ENCODE measurements at places on chromosomes 4 and X. TPM values are rescaled to one million over a fixed set of nuclear protein-coding genes. Genes with fewer than 3 reads are reported as not detected.

TRIML2 gene
- not detected for total RNA-seq

NPY2R gene
- total RNA-seq: 0.16 TPM

MAGEA2B gene
- total RNA-seq: not detected

IL1RAPL2 gene
- total RNA-seq: 0.09 TPM

SAGE1 gene
- not detected for total RNA-seq

MAGEA11 gene
- not detected for total RNA-seq

VSIG4 gene
- 512 TPM for total RNA-seq

DNA sequence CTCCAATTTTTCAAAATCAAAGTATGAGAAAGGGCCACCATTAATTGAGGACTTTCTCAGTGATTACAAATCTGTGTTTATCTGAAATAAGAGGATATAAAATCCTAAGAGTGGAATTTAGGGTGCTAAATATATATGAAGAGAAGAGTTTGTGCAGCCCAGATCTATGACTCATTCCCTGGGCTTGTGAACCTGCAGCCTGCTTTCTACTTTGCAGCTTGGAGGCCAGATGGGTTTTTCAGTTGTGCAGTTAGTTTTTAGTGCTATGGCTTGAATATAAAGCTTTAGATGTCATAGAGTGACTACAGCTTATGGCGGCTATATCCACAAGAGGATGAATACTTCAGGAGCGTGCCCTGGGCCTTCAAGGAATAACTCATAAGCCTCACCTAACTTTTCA, 1391.1 kb downstream of the FSTL5 start:
- DNase-seq: no peak

DNA sequence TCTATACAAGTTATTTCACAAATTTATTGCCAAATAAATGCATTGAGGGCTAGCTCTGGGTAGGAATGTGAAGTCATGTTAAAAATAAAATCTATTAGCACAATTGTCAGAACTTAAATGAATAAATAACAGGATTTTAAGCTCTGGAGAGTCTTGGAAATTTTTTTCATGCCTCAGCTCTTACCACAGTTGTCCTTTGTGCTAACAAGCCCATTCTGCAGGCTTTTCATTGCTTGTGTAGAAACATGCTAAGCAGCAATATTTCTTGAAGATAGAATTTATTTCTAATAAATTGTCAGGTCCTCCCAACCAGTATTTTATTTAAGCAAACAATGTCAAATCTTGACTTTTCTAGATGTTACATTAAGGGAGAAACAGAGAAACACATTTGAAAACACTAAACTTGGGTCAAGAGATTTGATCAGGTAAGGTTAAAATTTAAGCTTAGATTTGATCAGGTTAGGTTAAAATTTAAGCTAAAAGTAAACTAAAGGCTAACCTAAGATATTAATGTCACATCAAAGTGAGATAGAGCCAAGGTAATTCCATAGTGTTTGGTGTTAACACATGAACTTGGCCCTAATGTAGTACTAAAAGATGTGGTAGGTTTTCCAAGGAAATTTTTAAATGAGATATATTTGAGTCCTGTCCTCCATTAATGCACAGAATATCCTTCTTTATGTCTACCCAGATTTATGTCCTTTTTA, 179.1 kb upstream of the IL1RAPL1 start:
- no peak for DNase-seq

DNA sequence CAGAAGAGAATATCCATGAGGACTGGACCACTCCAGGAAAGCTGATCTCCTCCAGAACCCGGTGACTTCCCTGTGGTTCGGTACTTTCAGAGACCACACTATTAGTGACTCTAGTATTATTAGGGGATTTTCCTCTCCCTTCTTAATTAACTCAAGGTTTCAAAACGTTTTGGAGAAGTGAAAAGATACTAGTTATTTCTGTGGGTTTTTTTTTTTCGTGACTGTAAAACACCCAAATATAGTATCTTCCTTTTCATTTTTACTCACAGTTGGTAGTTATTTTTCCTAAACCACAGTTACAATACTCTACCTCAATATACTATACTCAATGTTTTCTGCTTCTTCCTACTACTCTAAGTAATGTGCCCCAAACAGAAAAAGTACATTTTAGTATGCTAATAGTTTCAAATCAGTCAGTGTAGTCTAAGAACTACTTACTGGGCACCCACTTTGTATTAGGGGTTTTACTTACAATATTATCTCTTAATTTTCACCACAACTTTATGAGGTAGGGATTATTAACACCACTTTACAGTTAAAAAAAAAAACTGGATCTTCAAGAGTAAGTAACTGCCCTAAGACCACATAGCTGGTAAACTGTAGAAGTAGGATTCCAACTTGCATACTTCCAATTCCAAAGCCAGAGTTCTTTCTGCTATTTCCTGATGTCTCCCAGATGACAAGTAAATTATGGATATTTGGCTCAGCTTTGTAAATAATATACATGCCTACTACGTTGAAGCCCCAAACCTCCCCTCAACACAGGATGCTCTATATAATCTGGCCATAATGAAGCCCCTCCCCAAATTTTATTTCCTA, 45.0 kb downstream of the SLC9A7 start:
- no peak for DNase-seq

- no peak for DNase-seq
Measured at GRCh38 chr4:153074486-153074885, 129.8 kb upstream of the TRIM2 start.

DNA sequence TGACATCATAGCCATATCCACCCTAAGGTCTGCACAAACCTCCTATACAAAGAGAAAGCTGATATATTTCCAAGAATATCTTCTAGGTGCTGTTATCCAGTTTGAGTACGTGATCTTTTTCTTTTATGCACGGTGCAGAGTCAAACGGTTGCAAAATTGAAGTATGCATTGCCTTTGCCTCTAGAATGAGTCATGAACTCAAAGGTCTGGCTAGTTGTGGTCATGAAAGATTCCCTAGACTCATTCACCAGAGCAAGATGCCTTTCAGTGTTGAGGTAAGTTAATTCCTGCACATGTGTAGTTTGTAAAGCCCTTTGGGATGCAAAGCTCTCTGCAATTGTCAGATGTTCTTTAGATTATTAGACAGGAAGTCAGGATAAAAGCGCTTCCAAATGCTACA, 704.4 kb downstream of the PCDH19 start:
- DNase-seq: no peak

- DNase-seq: no peak
Measured at GRCh38 chr4:139589336-139590018, 33.5 kb upstream of the SETD7 start.

DNA sequence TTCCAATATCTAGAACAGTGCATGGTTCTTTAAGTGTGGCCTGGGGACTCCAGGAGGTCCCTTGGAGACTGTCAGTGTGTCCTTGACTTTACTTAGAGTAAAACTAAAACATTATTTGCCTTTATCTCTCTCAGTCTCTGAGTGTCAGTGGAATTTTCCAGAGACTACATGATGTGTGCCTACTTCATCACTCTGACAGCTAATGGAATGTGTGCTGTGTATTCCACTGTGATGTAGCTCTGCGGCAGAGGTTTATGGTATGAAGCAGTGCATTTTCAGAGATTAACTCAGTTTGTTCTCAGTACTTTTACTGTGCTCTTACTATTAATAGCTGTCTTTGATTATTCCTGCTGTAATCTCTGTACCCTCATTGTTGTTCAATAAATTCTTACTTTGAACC, 85.6 kb downstream of the MANBA start:
- DNase-seq: no peak

- DNase-seq: no peak
Measured at GRCh38 chrX:12999422-12999821, 24.5 kb downstream of the TMSB4X start.

DNA sequence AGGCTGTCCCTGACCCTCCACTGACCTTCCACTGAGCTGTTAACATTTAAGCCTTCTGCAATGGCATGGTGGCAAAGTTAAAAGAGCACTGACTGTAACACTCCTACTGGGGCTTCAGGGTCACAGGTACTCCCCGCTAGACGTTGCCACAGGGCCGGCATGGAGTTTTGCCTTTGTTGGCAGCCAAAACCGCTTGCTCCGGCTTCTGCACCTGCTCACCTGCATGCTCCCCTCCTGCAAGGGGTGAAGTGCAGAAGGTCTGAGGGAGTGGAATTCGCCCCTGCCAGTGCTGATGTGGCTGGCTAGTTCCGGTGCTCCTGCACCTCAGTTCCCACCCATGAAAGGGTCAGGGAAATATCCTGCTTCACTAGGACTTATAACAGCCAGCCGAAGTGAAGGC, 571.4 kb downstream of the RAPGEF2 start:
- DNase-seq: no peak

GRCh38 chrX:64204252-64204651, 1.3 kb downstream of the AMER1 start:
- no peak for DNase-seq

GRCh38 chr4:61473306-61473705, 273.2 kb downstream of the ADGRL3 start:
- no peak for DNase-seq
